ENCODE measurements at places on chromosomes 7 and 10.

- DNase-seq = no peak
These were observed 23.8 kb upstream of the FBXW4 start for GRCh38 chr10:101718690-101719275.

DNA sequence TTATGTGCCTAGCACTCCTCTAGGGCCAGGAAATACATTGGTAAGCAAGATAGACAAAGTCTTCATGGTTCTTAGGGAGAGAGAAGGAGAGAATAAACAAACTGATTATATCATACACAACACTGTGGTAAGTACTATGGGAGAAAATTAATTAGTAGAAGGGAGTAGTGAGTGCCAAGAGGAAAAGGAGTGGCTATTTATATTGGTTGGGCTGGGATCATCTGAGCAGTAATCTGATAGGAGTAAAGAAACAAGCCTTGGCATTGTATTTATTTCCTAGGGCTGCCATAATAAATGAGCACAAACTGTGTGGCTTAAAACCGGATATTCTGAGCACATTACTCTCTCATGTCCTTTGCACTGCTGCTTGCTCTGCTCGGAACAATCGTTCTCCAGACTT lies 158.1 kb upstream of the PHF14 start:
- DNase-seq = no peak

- DNase-seq = no peak
These were observed 391.4 kb downstream of the NRG3 start for GRCh38 chr10:82266438-82266837.

- DNase-seq = no peak
These were observed 39.9 kb upstream of the EFCAB10 start for GRCh38 chr7:105621176-105621575.

DNA sequence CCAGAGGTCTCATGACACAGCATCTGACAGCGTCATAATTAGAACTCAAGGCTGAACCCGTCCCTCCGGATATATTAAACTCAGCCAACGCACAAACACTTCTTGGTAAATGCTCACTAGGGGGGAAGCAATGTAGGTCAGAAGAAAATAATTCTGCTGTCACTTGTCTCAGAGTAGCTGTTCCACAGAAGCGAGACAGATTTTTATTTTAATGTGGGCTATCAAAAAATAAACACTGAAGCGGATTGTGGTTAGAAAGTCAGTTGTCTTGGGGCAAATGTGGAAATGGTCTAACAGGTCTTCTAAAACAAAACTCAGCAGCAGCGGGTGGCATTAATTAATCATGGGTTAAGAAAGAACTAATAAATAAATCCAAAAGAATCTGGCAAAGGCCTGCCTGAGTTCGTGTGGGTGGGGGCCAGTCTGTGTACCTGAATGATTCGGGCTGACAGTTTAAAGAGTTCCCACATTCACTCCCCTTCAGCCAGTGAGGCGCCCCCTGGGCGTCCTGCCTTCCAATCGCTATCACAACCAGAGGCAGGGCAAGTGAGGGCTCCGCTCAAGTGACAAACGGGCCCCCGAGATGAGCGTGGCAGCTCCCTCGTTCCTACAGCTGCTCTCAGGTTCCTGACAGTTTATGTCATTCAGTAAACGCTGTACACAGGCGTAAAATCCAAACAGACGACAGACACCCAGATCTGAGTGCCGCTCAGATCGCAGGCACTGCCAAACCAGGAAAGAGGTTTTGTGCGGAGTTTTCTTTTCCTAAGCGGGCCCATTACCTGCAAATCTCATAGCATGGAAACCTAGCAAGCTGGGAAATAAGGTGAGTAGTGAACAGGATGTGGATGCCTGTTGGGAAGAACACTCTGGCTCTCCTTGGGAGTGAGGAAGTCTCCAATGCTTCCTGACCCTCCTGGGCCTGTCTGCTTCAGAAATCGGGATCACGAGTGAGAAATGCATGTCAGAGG lies 52.9 kb downstream of the NRAP start:
- DNase-seq = no peak
